ENCODE measurements at places on chromosomes 2 and 18.

- no peak for DNase-seq
Measured at GRCh38 chr18:37122877-37123276, 293.9 kb downstream of the KIAA1328 start.

- no peak for DNase-seq
Measured at GRCh38 chr2:182245963-182246362, 180.9 kb downstream of the PDE1A start.

- no peak for DNase-seq
Measured at GRCh38 chr18:48946329-48946835, 4.4 kb downstream of the SMAD7 start.

- DNase-seq, result no peak
Measured at GRCh38 chr18:47752796-47753645, 177.4 kb downstream of the SMAD2 start.
